H1 (cell line): ENCODE measurements at places on chromosomes 7 and 10. TPM values are rescaled to one million over a fixed set of nuclear protein-coding genes. Genes with fewer than 3 reads are reported as not detected.

GRCh38 chr10:3986493-3987142 lies 201.6 kb upstream of the KLF6 start:
- H3K4me3 ChIP-seq, result no peak overlapping the region
- H3K27ac ChIP-seq, result no peak overlapping the region
- no peak for DNase-seq
- no peaks in the 10 kb centered on the region for H3K36me3 ChIP-seq
- H3K27me3 ChIP-seq, result no peaks in the 10 kb centered on the region
- H3K4me1 ChIP-seq, result no peaks in the 10 kb centered on the region

- H3K27me3 ChIP-seq, result no peaks in the 10 kb centered on the region
- no peak overlapping the region for H3K27ac ChIP-seq
- no peaks in the 10 kb centered on the region for H3K36me3 ChIP-seq
- H3K4me3 ChIP-seq, result no peak overlapping the region
- H3K4me1 ChIP-seq, result no peaks in the 10 kb centered on the region
- no peak for DNase-seq
Measured at GRCh38 chr7:81355911-81356310, 413.9 kb downstream of the HGF start.

- no peak overlapping the region for H3K4me3 ChIP-seq
- H3K27ac ChIP-seq, result no peak overlapping the region
- DNase-seq, result no peak
- no peaks in the 10 kb centered on the region for H3K27me3 ChIP-seq
- no peaks in the 10 kb centered on the region for H3K36me3 ChIP-seq
Measured at GRCh38 chr7:122706836-122707235, 4.1 kb upstream of the RNF148 start.

ABCB4 gene
- 0.57 and 0.60 TPM in 2 replicates for total RNA-seq

CPVL gene
- total RNA-seq, result 39.5 and 40.0 TPM in 2 replicates

- no peak for DNase-seq
- H3K27me3 ChIP-seq, result no peaks in the 10 kb centered on the region
- H3K36me3 ChIP-seq, result no peaks in the 10 kb centered on the region
- no peak overlapping the region for H3K4me3 ChIP-seq
- H3K4me1 ChIP-seq, result no peaks in the 10 kb centered on the region
- no peak overlapping the region for H3K27ac ChIP-seq
Measured at GRCh38 chr10:124603376-124604213, 140.6 kb downstream of the FAM53B start.

SNX8 gene
- 46.2 and 49.5 TPM in 2 replicates for total RNA-seq

- H3K4me1 ChIP-seq, result peaks cover 16% of the 10 kb centered on the region
- no peak overlapping the region for H3K4me3 ChIP-seq
- no peak overlapping the region for H3K27ac ChIP-seq
- no peaks in the 10 kb centered on the region for H3K36me3 ChIP-seq
- DNase-seq, result no peak
Measured at GRCh38 chr10:86956848-86957448, 467 bp downstream of the MMRN2 start.

PNLIPRP1 gene
- not detected in 2 replicates for total RNA-seq

CYP2C8 gene
- total RNA-seq, result 0.32 TPM in 1 of 2 replicates, not detected in the other

GRCh38 chr10:33899578-33900531 lies 565.4 kb upstream of the NRP1 start:
- DNase-seq, result no peak
- H3K36me3 ChIP-seq, result no peaks in the 10 kb centered on the region
- no peak overlapping the region for H3K4me3 ChIP-seq
- no peaks in the 10 kb centered on the region for H3K4me1 ChIP-seq
- no peaks in the 10 kb centered on the region for H3K27me3 ChIP-seq
- H3K27ac ChIP-seq, result no peak overlapping the region
